ENCODE measurements at places on chromosomes 1 and 21.

DNA sequence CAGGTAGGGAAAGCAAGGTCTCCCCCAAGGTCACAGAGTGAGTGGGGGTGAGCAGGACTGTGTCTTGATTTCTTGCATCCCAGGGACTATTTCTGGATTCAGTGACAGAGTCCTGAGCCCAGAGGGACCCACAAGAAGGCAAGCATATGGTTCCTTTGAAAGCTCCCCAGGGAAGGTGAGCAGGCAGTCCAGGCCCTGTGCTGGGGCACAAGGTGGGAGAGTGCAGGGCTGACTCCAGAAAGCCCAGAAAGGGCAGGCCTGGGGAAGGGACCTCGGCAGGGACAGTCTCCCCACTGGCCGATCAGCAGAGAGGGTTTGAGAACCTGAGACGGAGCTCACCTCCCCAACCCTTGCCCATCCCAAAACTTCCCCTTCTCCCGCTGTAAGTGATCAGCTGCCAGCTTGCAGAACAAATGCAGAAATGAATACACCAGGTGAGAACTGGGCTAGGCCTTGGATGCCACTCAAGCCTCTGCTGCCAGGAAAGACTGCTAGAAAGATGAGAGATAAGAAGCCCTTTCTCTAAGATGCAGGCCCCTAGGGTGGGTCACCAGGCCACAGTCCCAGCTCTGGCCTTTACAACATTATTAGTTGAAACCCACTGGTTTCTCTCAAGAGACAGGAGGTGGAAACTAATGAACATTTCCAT lies 121.0 kb downstream of the GLIS1 start:
- DNase-seq, result no peak

- no peak for DNase-seq
Measured at GRCh38 chr1:221327954-221328353, 413.9 kb downstream of the DUSP10 start.

GRCh38 chr1:179707406-179707805 lies 35.7 kb upstream of the FAM163A start:
- no peak for DNase-seq

GRCh38 chr1:165317612-165318011 lies 38.9 kb downstream of the LMX1A start:
- no peak for DNase-seq

- DNase-seq, result no peak
Measured at GRCh38 chr21:35257413-35257812, 208.3 kb upstream of the RUNX1 start.

GRCh38 chr1:172357753-172358385 lies 62.6 kb upstream of the C1orf105 start:
- peak; percentile 20 for DNase-seq

DNA sequence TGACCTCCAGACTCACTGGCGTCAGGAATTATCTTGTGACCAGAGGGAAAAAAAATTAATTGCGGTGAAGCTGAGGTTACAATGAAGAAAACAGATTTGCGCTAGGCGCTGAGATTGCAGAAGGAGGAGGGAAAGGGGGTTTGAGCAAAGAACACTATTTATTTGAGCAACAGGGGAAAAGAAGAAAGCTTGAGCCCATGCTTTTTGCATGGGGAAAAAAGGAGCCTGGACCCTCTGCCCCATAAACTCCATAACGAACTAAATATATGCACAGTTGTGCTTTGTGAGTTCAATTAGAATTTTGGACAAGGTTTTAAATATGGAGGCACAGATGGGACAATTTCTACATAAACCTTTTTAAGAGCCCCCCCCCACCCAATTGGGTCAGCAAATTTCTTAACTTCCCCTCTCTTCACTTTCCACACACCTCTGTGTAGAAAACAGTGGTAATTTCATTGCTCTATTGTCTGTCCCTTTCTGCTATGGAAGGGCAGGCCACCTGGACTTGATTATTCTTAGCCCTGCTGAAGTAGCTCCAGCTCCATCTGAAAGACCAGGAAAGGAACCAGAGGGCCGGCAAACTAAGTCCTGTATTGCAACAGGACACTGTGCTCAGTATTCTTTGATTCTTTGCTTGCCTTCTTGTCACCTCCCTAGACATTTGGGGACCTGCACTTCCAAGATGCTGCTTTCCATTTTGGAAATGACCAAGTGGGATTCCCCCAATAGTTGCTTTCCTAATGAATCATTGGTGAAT lies 862 bp upstream of the ID3 start:
- DNase-seq, result no peak

- peak; percentile 52 for DNase-seq
Measured at GRCh38 chr1:39394598-39394997, 96.8 kb upstream of the BMP8A start.

GRCh38 chr1:7177438-7178146 lies 392.3 kb downstream of the CAMTA1 start:
- DNase-seq, result no peak

DNA sequence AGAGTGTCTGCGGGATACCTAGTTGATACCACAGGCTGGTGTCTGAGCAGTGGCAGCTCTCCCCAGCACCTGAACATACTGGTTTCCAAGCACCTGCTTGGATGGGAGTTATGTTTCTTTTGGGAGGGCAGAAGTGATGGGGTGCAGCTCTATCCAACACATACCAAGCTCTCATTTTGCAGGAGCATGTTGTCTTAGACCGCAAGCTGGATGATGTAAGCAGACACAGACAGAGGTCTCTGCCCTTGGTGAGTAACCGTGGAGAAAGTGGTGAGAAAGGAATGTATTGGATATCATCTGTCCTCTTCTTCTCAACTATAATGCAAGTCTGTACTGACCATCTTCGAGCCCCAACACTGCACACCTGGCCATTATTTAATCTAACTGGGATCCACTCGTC lies 37.4 kb downstream of the ZNF496 start:
- DNase-seq, result no peak

DNA sequence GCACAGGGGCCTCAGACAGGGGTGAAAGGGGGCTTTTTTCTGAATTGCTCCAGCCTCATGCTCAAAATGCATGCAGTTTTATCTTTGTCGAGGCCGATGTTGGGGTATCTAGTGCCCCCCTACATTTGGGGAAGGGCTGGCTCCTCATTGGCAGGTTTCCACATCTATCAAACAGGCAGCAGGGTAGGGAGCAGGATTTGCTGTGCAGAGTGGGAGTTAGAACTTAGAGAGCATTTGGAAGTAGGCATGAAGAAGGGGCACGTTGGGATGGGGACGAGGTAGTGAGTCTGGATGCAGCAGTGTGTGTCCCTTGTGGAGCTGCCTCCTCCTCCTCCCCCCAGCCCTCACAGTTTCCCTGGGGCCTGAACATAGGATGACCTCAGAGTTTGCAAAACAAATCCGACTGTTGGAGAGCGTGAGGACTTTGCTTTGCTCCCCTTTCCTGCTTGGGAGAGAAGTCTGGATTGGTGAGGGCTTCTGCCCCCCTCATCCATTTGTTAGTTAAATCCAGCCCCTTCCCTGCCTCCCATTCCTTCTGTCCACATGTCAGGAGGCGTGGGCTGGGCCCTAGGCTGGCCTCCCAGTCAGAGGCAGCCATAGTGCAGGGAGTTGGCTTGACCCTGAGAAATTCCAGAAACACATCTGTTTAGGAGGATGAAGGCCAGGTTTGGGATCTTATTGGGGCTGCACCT lies 36.9 kb upstream of the GPR37L1 start:
- no peak for DNase-seq

DNA sequence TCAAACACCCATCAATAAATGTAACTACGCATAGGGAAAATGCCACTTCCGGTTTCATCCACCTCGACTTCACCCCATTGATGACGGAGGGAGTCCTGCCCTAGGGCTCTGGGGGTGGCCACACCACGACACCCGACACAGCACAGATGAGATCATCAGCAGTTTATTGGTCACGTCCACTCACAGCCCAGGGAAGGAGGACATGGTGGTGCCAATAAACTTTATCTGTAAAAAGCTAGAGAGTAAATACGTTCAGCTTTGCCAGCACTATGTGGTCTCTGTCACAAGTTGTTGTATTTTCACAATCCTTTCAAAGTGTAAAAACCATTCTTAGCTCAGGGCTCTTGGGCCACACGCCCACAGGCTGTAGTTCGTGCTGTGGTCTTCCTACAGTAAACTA lies 16.3 kb downstream of the SETD4 start:
- no peak for DNase-seq

DNA sequence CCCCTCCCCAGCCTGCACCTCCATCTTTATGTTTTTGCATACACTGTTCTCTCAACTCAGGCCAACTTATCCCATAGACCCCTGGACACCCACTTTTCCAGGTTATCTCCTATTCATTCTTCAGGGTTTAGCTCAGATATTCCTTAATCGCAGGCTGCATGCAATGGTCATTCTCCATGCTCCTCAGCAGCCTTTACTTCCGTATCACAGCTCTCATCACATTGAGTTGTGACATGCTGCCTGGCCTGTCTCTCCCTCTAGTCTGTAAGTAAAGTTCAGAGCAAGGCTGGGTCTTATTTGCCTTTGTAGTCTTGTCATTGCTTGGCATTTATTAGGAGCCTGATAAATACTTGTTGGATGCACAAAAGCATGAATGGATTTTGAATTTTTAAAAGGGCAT lies 6.9 kb downstream of the DNAJC6 start:
- no peak for DNase-seq

GRCh38 chr1:158103861-158104522 lies 76.7 kb upstream of the CD1D start:
- DNase-seq, result no peak

- no peak for DNase-seq
Measured at GRCh38 chr1:89912073-89912472, 82.8 kb upstream of the ZNF326 start.

GRCh38 chr1:244497805-244498204 lies 36.7 kb downstream of the CATSPERE start:
- DNase-seq, result no peak

DNA sequence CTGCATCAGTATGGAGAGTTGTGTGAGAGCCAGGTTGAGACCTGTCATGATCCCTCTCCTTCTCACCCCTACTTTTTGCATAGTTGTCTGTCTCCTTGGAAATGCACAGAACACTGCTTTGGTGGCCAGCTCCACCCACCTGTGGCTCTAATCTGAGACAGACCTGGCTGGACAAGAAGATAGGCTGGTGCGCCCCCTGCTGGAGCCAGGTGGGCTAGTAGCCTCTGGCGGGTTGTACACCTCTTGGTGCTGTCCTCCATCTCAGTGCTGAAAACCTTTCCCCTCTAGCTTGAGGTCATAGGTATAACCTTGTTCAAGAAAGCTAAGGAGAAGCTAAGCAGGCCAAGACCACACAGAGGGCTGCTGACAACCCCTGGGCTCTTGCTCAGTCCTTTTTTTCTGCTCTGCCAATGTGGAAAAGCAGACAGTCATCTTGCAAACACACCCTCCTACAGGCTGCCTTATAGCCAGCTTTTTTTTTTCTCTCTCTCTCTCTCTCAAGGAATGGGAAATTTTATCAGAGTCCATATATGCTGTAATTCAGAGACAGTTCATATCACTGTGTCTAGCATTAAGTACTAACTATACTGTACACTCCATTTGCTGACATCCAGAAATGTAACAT lies 58.8 kb upstream of the SPATA6 start:
- peak; percentile 1 for DNase-seq

GRCh38 chr1:196088541-196088940 lies 519.7 kb downstream of the KCNT2 start:
- no peak for DNase-seq

- no peak for DNase-seq
Measured at GRCh38 chr1:64161357-64161941, 42.0 kb upstream of the UBE2U start.

DNA sequence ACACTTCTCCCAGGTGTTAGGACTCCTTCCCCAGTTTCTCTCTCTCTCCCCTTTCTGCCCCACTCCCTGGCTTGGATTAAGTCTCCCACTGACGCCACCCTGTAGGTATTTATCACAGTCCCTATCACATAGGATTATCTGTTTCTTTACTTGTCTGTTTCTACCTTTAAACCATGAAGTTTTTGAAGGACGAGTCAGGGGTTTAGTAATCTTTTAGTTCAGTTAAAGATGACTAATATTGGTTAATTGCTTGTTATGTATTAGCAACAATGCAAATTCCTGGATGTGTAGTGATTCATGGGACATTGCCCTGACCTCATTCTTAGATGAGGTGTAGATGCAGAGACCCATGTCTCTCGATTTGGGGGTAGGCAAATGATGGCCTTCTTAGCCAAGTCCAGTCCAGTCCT lies 6.4 kb downstream of the LAMC1 start:
- no peak for DNase-seq

GRCh38 chr1:228862542-228863505 lies 127.5 kb downstream of the RHOU start:
- DNase-seq, result no peak

DNA sequence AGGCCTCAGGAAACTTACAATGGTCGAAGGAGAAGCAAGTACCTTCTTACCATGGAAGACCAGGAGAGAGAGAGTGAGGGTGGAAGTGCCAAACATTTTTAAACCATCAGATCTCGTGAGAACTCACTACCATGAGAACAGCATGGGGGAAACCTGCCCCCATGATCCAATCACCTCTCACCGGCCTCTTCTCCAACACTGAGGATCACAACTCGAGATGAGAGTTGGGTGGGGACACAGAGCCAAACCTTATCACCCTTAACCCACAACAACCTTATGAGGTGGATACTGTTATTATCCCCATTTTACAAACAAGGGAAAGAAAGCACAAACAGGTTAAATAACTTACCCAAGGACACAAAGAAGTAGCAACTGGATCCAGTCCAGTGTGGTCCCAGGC lies 80.5 kb downstream of the MPZL1 start:
- DNase-seq, result no peak

- no peak for DNase-seq
Measured at GRCh38 chr1:208107425-208108212, 136.6 kb downstream of the PLXNA2 start.

- no peak for DNase-seq
Measured at GRCh38 chr1:61124078-61124477, 41.7 kb downstream of the NFIA start.

DNA sequence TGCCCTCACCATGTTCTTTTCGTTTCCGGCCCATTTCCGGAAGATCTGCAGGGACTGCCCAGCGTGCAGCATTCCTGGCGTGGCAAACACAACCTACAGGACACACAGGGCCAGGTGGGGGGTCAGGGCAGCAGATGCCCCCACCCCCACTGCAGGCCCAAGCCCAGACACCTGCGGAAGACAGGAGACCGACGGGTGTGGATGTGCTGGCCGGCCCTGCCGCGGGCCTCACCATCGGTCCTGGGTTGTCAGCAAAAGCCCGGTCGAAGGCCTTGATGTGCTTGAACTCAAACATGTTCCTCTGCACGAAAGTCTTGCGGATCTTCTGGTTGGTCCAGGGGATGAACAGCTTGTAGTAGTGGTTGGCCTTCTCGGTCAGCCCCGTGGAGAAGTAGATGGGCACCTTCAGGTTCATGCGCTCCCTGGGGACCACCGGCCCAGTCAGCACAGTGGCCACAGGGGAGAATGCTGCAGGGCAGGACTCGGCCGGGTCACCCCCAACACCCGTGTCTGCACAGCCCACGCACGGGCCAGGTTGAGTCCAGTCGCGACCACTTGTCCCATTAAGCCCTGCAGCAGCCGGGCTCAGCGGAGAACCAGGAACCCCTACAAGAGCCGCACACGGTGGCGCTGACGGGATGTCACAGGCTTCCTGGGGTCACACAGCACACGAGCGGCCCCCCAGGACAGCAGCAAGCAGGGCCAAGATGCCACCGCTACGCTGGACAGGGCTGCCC lies 5.3 kb downstream of the PUSL1 start:
- no peak for DNase-seq

Measured in CD4-positive, alpha-beta T cell treated with Interleukin-17A for 1 hour (primary cell).